ENCODE measurements at places on chromosomes 4 and X. TPM values are rescaled to one million over a fixed set of nuclear protein-coding genes. Genes with fewer than 3 reads are reported as not detected.

Gene KIF4A
- 0.36 TPM for total RNA-seq

Gene LRIT3
- not detected for total RNA-seq

Gene TEX13D
- total RNA-seq = not detected

Gene FOXR2
- not detected for total RNA-seq

Gene MPC1L
- not detected for total RNA-seq

Gene SYTL5
- 0.36 TPM for total RNA-seq

Gene FAM184B
- total RNA-seq = not detected

DNA sequence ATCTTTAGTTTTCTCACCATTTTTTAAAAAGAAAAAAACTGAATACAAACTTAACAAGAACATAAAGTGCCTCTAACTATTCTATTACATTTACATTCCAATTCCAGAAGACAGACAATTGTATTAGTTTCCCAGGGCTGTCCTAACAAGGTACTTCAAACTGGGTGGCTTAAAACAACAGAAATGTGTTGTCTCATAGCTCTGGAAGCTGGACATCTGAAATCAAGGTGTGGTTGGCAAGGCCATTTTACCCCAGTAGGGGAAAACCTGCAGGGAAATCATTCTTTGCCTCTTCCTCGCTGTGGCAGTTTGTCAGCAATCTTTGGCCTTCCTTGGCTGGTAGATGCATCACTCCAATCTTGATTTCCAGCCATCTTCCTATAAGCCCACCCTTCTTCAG, 37.5 kb upstream of the TMEM33 start:
- no peak overlapping the region for H3K4me3 ChIP-seq
- no peak for DNase-seq
- no peaks in the 10 kb centered on the region for H3K4me1 ChIP-seq
- H3K27ac ChIP-seq = no peak overlapping the region

DNA sequence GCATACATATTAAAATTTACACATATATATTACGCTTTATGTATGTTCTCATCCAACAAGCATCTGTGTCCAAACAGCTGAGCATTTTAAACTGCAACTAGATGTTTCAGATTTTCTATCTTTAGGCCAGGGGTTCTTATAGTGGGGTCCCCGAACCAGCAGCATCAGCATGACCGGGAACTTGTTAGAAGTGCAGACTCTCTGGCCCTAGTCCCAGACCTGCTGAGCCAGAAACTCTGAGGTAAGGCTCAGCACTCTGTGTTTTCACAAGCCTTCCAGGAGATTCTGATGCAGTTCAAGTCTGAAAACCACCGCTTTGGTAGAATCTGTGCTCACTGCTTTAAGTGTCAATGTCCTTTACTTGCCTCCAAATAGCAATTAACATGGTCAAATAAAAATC, 266.2 kb upstream of the CASK start:
- no peak overlapping the region for H3K27ac ChIP-seq
- DNase-seq = no peak
- no peaks in the 10 kb centered on the region for H3K27me3 ChIP-seq
- no peaks in the 10 kb centered on the region for H3K36me3 ChIP-seq
- H3K4me1 ChIP-seq = no peaks in the 10 kb centered on the region

- no peak for DNase-seq
- H3K27ac ChIP-seq = no peak overlapping the region
- no peaks in the 10 kb centered on the region for H3K36me3 ChIP-seq
- no peak overlapping the region for H3K4me3 ChIP-seq
- no peaks in the 10 kb centered on the region for H3K4me1 ChIP-seq
Observed at GRCh38 chr4:121140716-121141460, 23.2 kb downstream of the TNIP3 start.
